ENCODE measurements at places on chromosomes 11 and 22. TPM values are rescaled to one million over a fixed set of nuclear protein-coding genes. Genes with fewer than 3 reads are reported as not detected.

The ARHGEF12 gene
- total RNA-seq: 65.9 TPM

The OR10G4 gene
- total RNA-seq: not detected

GRCh38 chr11:869399-870126, 26.9 kb downstream of the TSPAN4 start:
- no peaks in the 10 kb centered on the region for H3K27me3 ChIP-seq
- H3K4me1 ChIP-seq: no peaks in the 10 kb centered on the region
- no peak overlapping the region for H3K27ac ChIP-seq
- H3K36me3 ChIP-seq: peaks cover 24% of the 10 kb centered on the region

GRCh38 chr11:67022961-67023956, at the start of gene SYT12:
Gene SYT12 (plus strand): TSS chr11:67023134. CDS start chr11:67030145, 7,011 bp downstream.
- H3K4me1 ChIP-seq: peaks cover 13% of the 10 kb centered on the region
- no peaks in the 10 kb centered on the region for H3K27me3 ChIP-seq
- H3K4me3 ChIP-seq: peak within 1 kb of the TSS; percentile 53
- no peak for DNase-seq
- H3K27ac ChIP-seq: peak within 1 kb of the TSS; percentile 40

DNA sequence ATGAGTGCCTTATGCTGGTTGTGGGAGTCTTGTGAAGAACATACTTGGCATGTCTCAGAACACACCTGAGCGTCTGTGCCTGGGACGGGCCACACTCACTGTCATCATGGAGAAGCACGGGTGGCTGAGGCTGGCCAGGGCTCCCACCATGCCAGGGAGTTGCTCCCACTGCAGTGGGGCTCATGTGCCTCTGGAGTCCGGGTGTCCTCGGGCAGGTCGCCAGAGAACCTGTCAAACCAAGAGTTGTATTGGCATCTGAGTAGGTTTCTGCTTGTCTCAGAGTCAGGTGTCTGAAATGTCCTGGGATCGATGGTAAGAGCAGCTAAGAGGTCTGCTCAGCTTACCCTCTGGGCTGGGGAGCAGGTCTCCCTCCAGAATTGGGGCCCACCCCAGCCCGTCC, 92.1 kb downstream of the BCR start:
- H3K4me1 ChIP-seq: no peaks in the 10 kb centered on the region
- H3K27ac ChIP-seq: no peak overlapping the region
- no peak for DNase-seq
- no peak overlapping the region for H3K4me3 ChIP-seq
- peaks cover 88% of the 10 kb centered on the region for H3K36me3 ChIP-seq
- H3K27me3 ChIP-seq: no peaks in the 10 kb centered on the region

GRCh38 chr11:39367534-39367933, 2091.9 kb downstream of the LRRC4C start:
- no peak for DNase-seq
- no peaks in the 10 kb centered on the region for H3K4me1 ChIP-seq
- no peak overlapping the region for H3K4me3 ChIP-seq
- no peaks in the 10 kb centered on the region for H3K27me3 ChIP-seq
- H3K27ac ChIP-seq: no peak overlapping the region

- H3K4me3 ChIP-seq: no peak overlapping the region
- DNase-seq: no peak
- H3K27me3 ChIP-seq: no peaks in the 10 kb centered on the region
- no peaks in the 10 kb centered on the region for H3K4me1 ChIP-seq
Measured at GRCh38 chr11:122758974-122759373, 79.3 kb upstream of the CRTAM start.

GRCh38 chr11:93116641-93117441, 81.0 kb downstream of the SLC36A4 start:
- no peaks in the 10 kb centered on the region for H3K27me3 ChIP-seq
- H3K4me1 ChIP-seq: no peaks in the 10 kb centered on the region
- no peak for DNase-seq
- H3K36me3 ChIP-seq: no peaks in the 10 kb centered on the region

DNA sequence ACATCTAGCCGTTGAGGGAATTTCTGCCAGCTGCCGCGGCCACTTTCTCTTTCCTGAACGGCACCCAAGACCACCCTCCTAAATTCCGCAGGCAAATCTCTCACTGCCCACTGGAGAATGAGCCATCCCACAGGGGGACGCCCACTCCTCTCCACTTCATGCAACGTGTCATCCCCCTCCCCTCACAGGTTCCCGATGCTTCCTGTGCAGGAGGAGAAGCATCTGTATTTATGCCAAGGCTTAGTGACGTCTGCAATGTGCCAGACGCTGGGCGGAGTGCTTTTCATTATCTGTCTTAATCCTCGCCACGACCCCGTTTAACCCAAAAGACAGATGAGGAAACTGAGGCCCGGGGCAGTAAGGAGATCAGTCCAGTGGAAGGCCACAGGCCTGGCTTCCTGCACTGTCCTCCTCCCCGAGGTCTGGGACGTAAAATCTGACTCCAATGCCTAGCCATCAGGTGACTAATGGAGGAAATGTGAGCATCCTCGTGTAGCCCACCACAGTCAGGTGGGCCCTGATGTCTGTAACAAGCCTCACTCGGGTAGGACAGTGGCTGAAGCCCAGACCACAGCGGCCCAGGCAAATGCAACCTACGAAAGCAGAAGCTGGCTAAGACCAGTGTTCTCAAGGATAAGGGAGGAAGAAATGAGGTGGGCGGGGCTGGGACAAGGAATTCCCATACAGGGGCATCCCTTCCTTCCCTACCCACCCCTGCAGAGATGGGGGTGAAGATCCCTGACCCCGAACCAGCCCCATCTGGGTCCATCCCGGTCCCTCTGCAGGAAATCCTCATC, 23.1 kb downstream of the MN1 start:
- peak overlapping the region; percentile 96 for H3K27ac ChIP-seq
- H3K4me3 ChIP-seq: peak overlapping the region; percentile 22
- DNase-seq: no peak
- H3K4me1 ChIP-seq: peaks cover 58% of the 10 kb centered on the region
- H3K36me3 ChIP-seq: no peaks in the 10 kb centered on the region

- no peaks in the 10 kb centered on the region for H3K36me3 ChIP-seq
- no peaks in the 10 kb centered on the region for H3K27me3 ChIP-seq
- H3K27ac ChIP-seq: no peak overlapping the region
- H3K4me1 ChIP-seq: no peaks in the 10 kb centered on the region
- peak; percentile 62 for DNase-seq
Measured at GRCh38 chr11:1073261-1073724, 1.4 kb upstream of the MUC2 start.

DNA sequence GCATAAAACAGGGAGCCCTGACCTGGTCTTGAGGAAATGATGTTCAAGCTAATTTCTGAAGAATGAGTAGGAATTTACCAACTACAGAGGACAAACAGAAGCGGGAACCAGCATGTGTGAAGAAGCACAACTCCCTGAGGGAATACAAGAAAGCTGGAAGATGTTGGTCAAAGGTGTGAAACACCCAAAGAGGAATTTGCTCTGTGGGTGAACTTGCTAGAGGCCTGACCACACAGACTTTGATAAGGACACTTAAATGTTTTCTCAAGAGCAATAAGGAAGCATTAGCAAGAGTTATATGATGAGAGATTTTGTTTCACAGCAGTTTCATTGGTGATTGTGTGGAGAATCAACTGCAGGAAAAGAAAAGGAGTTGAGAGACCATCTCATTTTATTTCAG, 17.6 kb downstream of the SLC5A12 start:
- H3K4me3 ChIP-seq: no peak overlapping the region
- H3K4me1 ChIP-seq: no peaks in the 10 kb centered on the region
- no peak overlapping the region for H3K27ac ChIP-seq
- H3K27me3 ChIP-seq: no peaks in the 10 kb centered on the region

DNA sequence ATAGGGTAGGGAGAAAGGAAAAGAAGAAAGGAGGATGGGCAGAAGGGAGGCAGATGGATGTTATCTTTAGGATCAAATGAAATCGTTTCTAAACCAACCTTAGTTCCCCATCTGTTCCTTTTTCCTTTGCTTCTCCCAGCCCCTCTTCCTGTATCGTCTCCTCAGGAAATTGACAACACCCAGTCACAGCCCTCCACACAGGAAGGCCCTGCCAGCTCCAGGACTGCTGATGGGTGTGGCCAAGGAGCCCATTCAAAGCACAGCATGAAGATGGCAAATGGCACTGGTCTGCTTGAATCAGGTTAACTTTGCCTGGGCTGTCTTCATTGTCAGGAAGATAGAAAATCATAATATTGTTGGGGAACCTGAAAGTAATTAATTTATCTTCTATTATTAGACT, 164.8 kb downstream of the C11orf87 start:
- no peak for DNase-seq
- H3K4me3 ChIP-seq: no peak overlapping the region
- H3K27me3 ChIP-seq: no peaks in the 10 kb centered on the region
- H3K27ac ChIP-seq: no peak overlapping the region
- no peaks in the 10 kb centered on the region for H3K4me1 ChIP-seq
